ENCODE measurements at places on chromosomes 4 and X. TPM values are rescaled to one million over a fixed set of nuclear protein-coding genes. Genes with fewer than 3 reads are reported as not detected.

GRCh38 chr4:123740236-123740635 lies 343.6 kb downstream of the SPRY1 start:
- H3K27me3 ChIP-seq = peaks cover 3% of the 10 kb centered on the region
- H3K27ac ChIP-seq = no peak overlapping the region
- H3K4me3 ChIP-seq = no peak overlapping the region
- no peaks in the 10 kb centered on the region for H3K36me3 ChIP-seq
- no peaks in the 10 kb centered on the region for H3K4me1 ChIP-seq
- DNase-seq = no peak

GRCh38 chrX:100913111-100913510 lies 15.6 kb downstream of the XKRX start:
- no peak overlapping the region for H3K4me3 ChIP-seq
- H3K4me1 ChIP-seq = no peaks in the 10 kb centered on the region
- no peak overlapping the region for H3K27ac ChIP-seq
- no peak for DNase-seq
- H3K27me3 ChIP-seq = no peaks in the 10 kb centered on the region

DNA sequence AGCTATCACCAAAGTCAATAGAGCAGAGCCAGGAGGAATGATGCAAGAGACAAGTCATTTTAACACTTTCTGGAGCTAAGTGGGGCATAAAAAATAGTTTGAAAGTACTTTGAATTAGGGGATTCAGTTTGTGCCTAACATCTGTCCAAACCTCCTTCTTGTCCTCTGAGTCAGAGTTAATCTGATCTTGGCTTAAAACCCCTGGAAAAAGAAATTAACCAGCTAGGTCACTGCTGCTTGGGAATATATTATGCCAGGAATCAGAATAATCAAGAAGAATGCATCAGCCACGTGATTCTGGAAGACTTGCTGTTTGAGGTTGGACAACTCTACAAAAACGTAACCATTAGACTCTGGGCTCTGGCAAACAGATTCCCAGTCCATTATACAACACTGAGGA lies 45.3 kb upstream of the EDA2R start:
- DNase-seq = no peak
- no peaks in the 10 kb centered on the region for H3K27me3 ChIP-seq
- H3K36me3 ChIP-seq = no peaks in the 10 kb centered on the region
- H3K27ac ChIP-seq = no peak overlapping the region

DNA sequence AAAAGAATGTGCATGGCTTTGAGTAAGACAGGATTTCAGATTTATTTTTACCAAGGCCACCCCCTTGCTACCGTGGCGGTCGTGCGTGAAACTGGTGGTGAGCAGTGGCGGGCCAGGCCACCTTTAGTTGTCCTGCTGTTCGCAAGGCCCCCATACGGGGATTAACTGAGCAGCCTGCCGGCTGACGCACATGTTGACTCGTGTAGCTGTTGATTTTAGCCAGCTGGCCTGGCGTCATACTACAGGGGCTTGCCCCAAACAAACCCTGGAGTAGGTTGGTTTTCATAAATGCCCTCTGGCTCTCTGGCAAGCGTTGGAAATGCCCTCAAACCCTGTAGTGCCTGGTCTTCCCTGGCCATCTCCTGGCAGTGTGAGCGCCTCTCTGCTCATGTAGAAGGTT lies 28.4 kb downstream of the WFS1 start:
- no peaks in the 10 kb centered on the region for H3K27me3 ChIP-seq
- H3K27ac ChIP-seq = no peak overlapping the region
- H3K4me1 ChIP-seq = no peaks in the 10 kb centered on the region

- DNase-seq = no peak
- no peaks in the 10 kb centered on the region for H3K27me3 ChIP-seq
- peaks cover 11% of the 10 kb centered on the region for H3K36me3 ChIP-seq
- peaks cover 51% of the 10 kb centered on the region for H3K4me1 ChIP-seq
Observed at GRCh38 chr4:2574009-2574408, 37.6 kb downstream of the FAM193A start.

DNA sequence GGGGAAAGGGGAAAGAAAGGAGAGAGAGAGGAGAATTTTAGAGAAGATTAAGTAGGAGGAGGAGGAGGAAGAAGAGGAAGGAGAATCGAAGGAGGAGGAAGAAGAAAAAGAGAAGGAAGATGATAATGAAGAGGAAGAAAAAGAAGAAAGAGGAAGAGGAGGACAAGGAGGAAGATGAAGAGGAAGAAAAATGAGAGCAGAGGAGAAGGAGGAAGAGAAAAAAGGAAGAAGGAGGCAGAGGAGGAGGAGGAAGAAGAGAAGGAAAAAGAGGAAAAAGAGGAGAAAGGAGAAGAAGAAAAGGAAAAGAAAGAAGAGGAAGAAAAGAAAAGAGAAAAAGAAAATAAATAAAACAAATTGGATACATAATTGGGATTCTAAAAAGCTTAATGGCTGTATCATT lies 181.4 kb downstream of the ARHGAP6 start:
- no peaks in the 10 kb centered on the region for H3K4me1 ChIP-seq
- H3K36me3 ChIP-seq = no peaks in the 10 kb centered on the region
- peaks cover 8% of the 10 kb centered on the region for H3K27me3 ChIP-seq
- H3K4me3 ChIP-seq = no peak overlapping the region

GRCh38 chr4:108607079-108607815 lies 13.1 kb upstream of the RPL34 start:
- peaks cover 2% of the 10 kb centered on the region for H3K4me1 ChIP-seq
- no peak overlapping the region for H3K4me3 ChIP-seq
- H3K27me3 ChIP-seq = no peaks in the 10 kb centered on the region
- peaks cover 15% of the 10 kb centered on the region for H3K36me3 ChIP-seq
- H3K27ac ChIP-seq = no peak overlapping the region

GRCh38 chrX:31934842-31935370 lies 863.1 kb upstream of the FTHL17 start:
- DNase-seq = no peak
- H3K27me3 ChIP-seq = no peaks in the 10 kb centered on the region
- H3K36me3 ChIP-seq = no peaks in the 10 kb centered on the region
- no peak overlapping the region for H3K4me3 ChIP-seq
- no peak overlapping the region for H3K27ac ChIP-seq

DNA sequence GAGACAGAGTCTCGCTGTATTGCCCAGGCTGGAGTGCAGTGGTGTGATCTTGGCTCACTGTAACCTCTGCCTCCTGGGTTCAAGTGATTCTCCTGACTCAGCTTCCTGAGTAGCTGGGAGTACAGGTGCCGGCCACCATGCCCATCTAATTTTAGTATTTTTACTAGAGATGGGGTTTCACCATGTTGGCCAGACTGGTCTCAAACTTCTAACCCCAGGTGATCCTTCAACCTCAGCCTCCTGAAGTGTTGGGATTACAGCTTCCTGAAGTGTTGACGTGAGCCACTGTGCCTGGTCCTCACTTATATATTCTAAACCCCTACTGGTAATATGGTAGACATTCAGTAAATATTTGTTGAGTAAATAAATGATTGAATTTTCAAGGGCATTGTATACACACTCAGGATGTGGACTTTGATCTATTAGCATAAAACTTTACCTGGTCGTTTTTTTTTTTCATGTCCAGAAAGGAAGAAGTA lies 33.0 kb downstream of the MTHFD2L start:
- H3K36me3 ChIP-seq = no peaks in the 10 kb centered on the region
- H3K4me3 ChIP-seq = no peak overlapping the region
- DNase-seq = no peak
- no peak overlapping the region for H3K27ac ChIP-seq
- no peaks in the 10 kb centered on the region for H3K27me3 ChIP-seq
- H3K4me1 ChIP-seq = no peaks in the 10 kb centered on the region

DNA sequence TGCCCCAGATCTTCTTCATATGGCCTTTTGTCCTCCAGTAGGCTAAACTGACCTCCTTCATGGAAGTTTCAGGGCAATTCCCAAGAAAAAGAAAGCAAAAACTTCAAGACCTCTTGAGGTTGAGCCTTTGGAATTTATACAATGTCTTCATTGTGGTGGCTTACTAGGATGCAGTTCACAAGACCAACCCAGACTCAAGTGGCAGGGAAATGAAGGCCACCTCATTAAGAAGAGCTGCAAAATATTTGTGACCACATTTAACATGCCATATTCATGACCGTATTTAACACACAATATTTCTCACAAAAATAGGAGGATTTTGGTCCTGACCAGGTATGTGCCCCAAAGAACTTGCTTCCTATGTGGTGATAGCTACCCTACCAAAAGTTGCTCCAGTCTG lies 605.5 kb upstream of the PITX2 start:
- no peaks in the 10 kb centered on the region for H3K36me3 ChIP-seq
- no peak overlapping the region for H3K4me3 ChIP-seq
- H3K4me1 ChIP-seq = no peaks in the 10 kb centered on the region
- DNase-seq = no peak
- no peaks in the 10 kb centered on the region for H3K27me3 ChIP-seq
- H3K27ac ChIP-seq = no peak overlapping the region

DNA sequence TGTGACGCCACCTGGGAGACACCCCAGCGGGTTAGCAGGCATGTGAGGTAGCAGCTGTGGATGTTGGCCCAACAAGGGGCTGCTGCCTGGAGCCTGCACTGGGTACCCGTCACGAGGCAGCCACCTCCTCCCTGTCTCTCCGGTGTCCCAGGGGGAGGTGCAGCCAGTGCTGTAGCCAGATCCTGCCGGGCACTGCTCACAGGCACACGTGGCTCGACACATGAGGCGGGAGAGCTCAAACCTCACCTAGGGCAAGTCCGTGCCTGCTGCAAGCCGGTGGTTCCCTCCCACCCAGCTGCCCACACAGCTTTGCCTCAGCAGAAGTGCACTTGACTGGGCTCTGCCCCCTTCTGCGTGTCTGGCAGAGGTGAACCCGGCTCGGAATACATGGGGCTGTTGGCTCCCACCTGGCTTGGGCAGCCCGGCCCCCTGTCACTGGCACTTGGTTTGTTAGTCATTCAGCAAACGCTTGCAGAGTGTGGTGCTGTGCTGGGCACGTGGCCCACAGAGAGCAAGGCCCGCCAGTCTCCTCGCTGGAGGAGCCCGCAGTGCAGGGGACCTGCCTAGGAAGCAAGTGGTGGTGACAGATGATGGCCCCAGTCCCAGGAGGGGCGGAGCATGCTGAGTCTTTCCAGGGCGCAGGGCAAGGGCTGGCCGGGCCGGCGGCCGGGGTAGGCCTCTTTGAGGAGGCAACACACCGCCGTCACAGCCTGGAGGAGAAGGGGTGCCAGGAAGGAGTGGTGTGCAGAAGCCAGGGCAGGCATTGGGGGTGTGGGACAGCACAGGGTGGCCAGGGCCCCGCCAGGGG lies 10.1 kb upstream of the SH3TC1 start:
- peaks cover 2% of the 10 kb centered on the region for H3K4me1 ChIP-seq
- DNase-seq = no peak
- H3K27me3 ChIP-seq = no peaks in the 10 kb centered on the region
- H3K27ac ChIP-seq = no peak overlapping the region
- H3K36me3 ChIP-seq = no peaks in the 10 kb centered on the region

GRCh38 chr4:150250998-150251651 lies 172.9 kb downstream of the DCLK2 start:
- H3K36me3 ChIP-seq = no peaks in the 10 kb centered on the region
- DNase-seq = no peak
- no peak overlapping the region for H3K27ac ChIP-seq
- no peaks in the 10 kb centered on the region for H3K4me1 ChIP-seq

GRCh38 chr4:153785910-153786721 lies 2.8 kb downstream of the SFRP2 start:
- H3K27ac ChIP-seq = no peak overlapping the region
- DNase-seq = no peak
- no peak overlapping the region for H3K4me3 ChIP-seq
- no peaks in the 10 kb centered on the region for H3K36me3 ChIP-seq
- peaks cover 55% of the 10 kb centered on the region for H3K27me3 ChIP-seq
- H3K4me1 ChIP-seq = peaks cover 25% of the 10 kb centered on the region

- H3K4me1 ChIP-seq = peaks cover 17% of the 10 kb centered on the region
- no peak for DNase-seq
- H3K36me3 ChIP-seq = peaks cover 25% of the 10 kb centered on the region
- no peak overlapping the region for H3K27ac ChIP-seq
Observed at GRCh38 chr4:2830632-2831610, 12.7 kb upstream of the ADD1 start.

DNA sequence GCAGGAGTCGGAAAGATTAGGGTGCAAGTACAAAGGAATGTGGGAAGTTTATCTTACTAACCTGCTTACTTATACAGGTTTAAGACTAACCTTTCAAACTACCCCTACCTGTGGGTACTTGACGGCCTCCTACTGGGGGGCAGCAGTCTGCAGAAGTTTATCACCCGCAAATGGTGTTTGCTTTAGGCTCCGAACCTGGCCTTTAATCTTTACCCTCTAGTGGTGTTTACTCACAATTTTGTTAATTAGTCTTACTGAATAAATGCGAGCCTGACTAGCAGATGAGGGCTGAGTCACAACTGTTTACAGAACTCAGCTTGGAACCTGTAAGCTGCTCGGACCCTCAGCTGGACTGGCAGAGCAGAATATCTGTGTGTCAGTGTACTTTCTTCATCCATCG lies 204.2 kb upstream of the GPRIN3 start:
- no peak overlapping the region for H3K4me3 ChIP-seq
- no peaks in the 10 kb centered on the region for H3K36me3 ChIP-seq
- DNase-seq = no peak
- peaks cover 7% of the 10 kb centered on the region for H3K27me3 ChIP-seq
- peaks cover 18% of the 10 kb centered on the region for H3K4me1 ChIP-seq

DNA sequence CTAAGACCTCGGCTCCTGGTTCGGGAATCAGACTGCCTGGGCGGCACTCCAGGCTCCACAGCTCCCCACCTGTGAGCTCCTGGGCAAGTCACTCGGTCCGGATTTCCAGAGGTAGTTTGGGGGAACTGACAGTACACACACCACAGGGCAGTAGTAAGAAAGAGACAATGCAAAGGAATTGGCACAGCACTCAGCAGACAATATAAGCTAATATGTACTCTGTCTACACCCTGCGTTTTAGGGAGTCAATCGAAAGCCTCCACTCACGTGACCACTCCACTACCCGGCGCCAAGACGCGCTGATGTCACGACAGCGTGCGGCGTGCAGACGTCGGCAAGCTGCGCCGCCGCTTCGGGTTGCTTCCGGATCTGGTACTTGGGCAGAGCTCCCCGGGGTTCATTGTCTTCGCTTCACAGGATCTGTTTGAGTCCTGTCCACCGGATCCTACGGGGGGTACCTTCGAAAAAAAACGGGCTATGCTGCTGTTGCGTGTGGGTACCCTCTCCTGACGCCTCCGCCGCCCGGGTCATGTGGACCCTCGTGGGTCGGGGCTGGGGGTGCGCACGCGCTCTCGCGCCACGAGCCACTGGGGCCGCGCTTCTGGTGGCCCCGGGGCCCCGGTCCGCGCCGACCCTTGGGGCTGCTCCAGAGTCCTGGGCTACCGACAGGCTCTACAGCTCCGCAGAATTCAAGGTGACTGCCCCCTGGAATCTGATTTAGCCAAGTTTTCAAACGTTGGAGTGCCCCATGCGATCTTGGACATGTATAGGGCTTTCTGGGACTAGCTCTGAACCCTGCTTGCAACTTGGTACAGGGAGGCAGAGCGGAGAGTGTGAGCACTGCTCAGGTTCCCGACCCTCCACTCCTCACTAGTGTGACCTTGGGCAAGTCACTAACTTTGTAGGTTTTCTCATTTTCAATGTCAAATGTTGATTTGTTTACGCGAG lies at the start of gene GUF1:
Gene GUF1, plus strand, starts transcription at position 327 of the 948 bp plus-strand sequence. Its CDS starts 203 bp downstream, at position 530.
- peaks cover 20% of the 10 kb centered on the region for H3K36me3 ChIP-seq
- no peaks in the 10 kb centered on the region for H3K27me3 ChIP-seq
- peaks cover 27% of the 10 kb centered on the region for H3K4me1 ChIP-seq
- peak; percentile 91 for DNase-seq
- peak within 1 kb of the TSS; percentile 91 for H3K4me3 ChIP-seq

The CTSO gene
- total RNA-seq = 3.7 TPM

The FAT4 gene
- not detected for total RNA-seq

The SHROOM4 gene
- total RNA-seq = not detected

The DUX4 gene
- total RNA-seq = not detected

The SLITRK2 gene
- total RNA-seq = not detected

The KLHL13 gene
- total RNA-seq = 2.8 TPM

The CXCL5 gene
- total RNA-seq = not detected

The SLC16A2 gene
- 0.36 TPM for total RNA-seq

The TMEM47 gene
- total RNA-seq = not detected

The UGT8 gene
- 0.14 TPM for total RNA-seq

The DUSP21 gene
- not detected for total RNA-seq

The UGT2B15 gene
- not detected for total RNA-seq

The DCX gene
- not detected for total RNA-seq
